ENCODE measurements at places on chromosomes 12 and 14.

GRCh38 chr12:1611803-1612572, 17.0 kb upstream of the WNT5B start:
- no peak for DNase-seq

DNA sequence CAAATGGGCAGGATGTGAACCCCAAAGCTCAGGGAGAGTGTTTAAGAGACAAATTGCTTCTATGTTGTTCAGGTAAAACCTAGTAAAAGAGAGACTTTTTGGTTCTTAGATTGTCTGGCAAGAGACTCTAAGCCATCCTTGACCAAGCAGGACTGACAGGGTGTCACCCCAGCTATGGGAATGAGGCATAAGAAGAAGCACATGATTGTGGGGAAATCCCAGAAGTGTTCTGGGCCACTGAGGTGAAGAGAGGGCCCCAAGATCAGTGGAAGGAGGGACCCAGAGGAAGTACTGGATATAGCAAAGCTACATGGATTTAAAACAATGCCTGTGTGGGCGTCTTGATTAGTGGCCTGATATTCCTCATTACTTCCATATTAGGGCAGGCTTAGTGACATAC, 99.0 kb downstream of the SAMD4A start:
- no peak for DNase-seq

- no peak for DNase-seq
These were observed 24.6 kb upstream of the LTBP2 start for GRCh38 chr14:74636424-74637177.

GRCh38 chr14:93019367-93019843, 96.3 kb downstream of the ITPK1 start:
- DNase-seq = no peak

GRCh38 chr12:105053116-105053572, 31.1 kb downstream of the ALDH1L2 start:
- DNase-seq = peak; percentile 23

GRCh38 chr14:59634617-59635016, 58.0 kb upstream of the CCDC175 start:
- DNase-seq = no peak

DNA sequence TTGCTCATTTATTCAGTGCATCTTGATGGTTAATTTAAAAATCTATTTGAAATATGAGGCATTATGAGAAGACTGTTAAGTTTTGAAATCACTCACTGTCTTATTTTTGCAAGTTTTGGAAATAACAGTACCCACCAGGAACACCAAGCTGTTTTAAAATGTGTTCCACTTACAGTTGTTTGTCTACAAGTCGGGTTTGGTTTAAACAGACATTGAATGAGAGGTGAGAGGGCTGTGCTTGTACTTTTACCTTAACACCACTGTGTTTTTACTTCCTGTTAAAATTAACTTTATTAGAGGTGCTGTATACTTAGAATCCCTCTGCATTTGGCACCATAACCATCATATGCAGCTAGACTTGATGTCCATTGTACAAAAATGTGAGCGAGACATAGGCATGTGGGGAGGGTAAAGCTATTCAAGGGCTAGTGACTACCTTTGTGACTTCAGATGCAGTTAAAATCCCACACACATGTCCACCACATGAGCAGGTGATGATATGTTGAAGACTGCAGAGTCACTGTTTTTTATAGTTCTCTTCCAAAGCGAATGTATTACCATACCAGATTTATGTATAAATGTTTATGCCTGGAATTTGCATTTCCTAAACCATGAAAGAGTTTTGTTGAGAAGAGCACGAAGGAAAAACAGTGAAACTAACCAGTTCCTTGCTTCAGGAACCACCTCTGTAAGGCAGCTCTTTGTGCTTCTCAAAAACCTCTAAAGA, 12.9 kb downstream of the ELK3 start:
- DNase-seq = no peak

DNA sequence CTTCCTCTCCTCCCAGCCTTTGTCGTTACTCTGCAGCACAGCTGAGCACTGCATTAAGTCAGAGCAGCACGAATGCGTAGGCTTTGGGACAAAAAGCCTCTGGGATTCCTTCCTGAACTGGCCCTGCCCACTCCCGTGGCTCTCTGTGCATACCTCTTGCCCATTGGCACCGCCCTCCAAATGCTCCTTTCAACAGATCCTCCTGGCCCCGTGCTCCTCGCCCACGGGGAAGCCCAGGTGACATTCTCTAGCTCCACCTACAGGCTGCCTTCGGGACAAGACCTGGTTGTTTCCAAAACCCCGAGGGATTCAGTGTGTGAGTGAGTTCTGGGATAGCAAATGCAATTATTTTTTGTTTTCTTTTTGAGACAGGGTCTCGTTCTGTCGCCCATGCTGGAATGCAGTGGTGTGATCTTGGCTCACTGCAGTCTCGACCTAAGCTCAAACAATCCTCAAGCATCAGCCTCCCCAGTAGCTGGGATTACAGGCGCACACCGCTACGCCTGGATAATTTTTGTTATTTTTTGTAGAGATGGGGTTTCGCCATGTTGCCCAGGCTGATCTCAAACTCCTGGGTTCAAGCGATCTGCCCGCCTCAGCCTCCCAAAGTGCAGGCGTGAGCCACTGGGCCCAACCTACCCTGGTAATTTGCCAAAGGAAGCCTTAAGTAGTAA, 17.9 kb upstream of the TDRD9 start:
- DNase-seq = peak; percentile 57

- no peak for DNase-seq
These were observed 50.9 kb downstream of the BTG1 start for GRCh38 chr12:92094751-92095161.

DNA sequence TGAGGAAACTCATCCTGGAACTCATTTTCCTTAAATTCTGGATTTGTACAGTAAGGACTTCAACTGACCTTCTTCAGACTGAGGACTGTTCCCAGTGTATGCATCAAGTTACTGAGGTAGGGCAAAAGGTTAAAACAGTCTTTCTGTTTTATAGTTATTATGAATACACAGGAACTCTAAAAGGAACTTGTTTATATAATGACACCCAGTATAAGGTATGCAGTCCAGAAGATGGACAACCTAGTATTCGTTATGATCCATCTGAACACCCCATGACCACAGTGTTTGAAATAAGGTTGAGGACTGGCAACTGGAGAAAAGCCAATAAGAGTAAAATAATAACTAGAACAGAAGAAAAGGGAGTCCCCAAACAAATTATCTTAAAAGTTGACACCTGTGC, 779.9 kb upstream of the TMEM132C start:
- no peak for DNase-seq

DNA sequence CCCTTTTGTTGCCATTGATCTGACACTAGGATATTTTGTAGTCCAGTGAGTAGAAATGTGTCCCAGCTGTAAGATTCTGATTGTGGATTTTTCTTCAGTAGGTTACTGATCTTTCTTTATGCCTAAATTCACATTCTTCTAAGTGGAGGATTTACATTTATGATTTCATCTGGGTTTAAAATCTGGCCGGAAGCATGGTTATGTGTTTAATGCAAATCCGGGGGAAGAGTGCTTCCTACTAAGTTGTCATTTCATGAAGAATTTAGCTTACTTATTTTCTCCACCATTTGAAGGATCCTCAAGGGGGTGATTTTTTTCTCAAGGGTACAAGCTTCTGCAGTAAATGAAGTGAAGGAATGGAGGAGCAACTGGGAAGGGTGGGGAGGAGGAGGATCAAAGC, 96.7 kb downstream of the TMTC2 start:
- no peak for DNase-seq

DNA sequence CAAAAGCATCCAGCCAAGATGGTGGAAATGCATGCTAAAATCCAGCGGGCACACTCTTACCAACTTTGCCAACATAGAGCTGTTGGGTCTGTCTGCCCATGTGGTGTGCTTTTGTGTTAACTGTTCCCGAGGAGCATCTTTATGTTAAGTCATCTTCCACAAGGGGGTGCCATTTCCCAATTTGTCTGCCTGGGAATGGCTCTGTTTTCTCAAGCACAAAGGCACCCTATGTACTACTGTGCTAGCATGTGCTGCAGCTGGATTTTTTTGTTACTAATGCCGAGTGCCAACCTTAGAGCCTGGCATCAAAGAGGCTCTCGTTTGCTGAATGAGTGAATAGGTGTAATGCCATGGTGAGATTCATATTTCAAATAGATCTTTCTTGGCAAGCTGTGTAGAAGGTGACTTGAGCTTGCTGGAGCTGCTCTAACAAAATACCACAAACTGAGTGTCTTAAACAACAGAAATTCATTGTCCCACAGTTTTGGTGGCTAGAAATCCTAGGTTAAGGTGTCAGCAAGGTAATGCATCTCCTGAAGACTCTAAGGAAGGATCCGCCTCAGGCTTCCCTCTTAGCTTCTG, 74.3 kb downstream of the TRHDE start:
- DNase-seq = no peak

GRCh38 chr12:129657179-129657578, 246.6 kb downstream of the TMEM132D start:
- no peak for DNase-seq

DNA sequence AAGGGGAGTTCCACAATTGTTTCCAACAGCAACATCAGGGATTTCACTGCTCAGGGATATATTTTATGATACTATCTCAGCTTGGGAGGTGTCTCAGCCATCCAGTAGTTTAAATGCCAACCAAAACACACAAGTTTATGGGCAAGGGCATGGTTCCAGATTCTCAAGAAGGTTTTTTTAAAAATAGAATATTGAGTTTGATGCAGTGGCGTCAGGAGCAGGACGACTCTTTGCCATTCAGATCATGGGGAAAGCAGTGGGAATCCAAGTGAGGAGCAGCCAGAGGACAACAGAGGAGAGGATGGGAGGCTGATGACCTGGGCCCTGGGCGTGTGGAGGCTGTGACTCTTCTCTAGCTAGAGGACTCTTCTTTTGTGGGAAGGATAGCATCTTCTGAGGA, 25.7 kb downstream of the TSHR start:
- no peak for DNase-seq

DNA sequence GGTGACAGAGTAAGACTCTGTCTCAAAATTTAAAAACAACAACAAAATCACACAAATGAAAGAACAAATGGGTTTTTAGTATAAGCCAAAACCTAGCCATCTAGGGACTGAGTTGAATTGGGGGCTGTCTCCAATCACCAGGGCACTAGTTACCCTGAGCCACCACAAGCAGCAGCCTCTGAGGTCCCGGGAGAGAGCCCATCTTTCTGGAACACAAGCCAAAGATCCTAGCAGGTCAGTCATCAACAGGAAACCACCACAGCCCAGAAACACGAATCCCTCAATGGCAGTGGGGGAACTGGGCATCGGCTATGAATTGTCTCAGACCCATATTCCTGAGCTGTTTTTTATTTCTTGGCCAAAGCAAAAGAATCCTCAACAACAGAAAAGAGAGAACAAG, 75.3 kb downstream of the KDM2B start:
- no peak for DNase-seq

- no peak for DNase-seq
These were observed 29.6 kb upstream of the RASSF3 start for GRCh38 chr12:64580681-64581080.

GRCh38 chr14:81170829-81171195, 49.9 kb downstream of the GTF2A1 start:
- DNase-seq = no peak

DNA sequence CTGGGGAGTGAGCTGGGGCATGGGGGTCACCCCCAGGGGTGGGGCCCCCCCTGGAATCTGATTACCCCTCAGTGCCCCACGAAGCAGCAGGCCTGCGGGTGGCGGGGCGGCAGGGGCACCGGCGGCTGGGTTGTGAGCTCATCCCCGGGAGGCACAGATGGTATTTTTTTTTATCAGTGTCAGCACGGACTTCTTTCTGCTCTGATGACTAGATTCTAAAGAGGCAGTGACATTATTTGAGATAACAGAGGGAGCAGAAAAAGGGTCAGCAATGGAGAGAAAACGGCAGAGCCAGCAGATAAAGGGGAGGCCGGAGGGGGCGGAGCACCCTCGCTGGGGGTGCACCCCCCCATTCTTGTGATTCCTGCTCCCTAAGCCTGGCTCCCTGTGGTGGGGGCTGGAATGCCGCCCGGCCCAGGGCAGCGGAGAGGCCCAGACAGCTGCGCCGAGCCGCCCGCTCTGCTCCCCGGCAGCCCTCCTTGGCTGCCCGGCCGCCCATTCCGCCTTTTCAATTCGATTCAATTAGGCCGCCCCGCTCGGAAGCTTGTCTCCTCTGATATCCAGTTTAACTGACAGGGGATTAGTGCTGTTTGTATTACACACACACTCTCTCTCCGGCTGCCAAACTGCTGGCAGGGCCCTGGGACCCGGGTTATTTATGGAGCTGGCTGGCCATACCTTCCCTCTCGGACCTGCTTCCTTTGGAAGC, 32.9 kb downstream of the MVK start:
- DNase-seq = no peak

- DNase-seq = no peak
These were observed 19.1 kb downstream of the AKT1 start for GRCh38 chr14:104776481-104776880.

- DNase-seq = no peak
These were observed 72.9 kb downstream of the FRMD6 start for GRCh38 chr14:51724650-51725049.

DNA sequence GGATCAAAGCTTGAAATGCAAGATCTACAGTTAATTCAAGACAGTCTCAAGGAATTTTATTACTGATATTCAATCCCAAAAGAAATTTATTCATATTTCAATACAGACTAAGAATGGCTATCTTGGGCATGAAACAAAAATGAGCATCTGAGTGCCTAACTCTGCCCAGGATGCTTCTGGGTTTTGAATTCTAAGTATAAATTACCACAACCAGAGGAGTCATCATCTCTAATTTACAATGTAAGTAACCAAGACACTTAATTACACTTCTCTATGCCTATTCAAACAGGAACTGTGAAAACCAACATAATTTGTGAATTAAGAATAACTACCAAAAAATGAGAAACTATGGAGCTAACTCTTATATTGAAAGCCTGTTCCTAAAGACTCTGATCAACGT, 14.1 kb downstream of the OSBPL8 start:
- DNase-seq = no peak

DNA sequence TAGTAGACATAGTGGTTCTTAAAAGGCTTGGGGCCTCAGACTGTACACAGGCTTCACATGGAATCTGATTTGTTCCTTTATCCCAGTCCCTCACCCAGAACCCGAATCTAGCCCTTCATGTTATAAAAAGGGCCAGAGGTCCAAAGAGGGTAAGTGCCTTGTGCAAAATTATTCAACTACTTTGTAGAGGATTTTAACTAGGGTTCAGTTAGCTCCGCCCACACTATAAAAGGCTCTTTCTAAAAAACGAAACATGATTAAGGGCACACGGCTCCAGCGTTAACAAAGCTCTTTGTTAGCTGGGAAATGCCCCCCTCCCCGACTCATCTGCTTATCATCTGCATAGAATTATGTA, 3.2 kb upstream of the SOCS2 start:
- DNase-seq = no peak

DNA sequence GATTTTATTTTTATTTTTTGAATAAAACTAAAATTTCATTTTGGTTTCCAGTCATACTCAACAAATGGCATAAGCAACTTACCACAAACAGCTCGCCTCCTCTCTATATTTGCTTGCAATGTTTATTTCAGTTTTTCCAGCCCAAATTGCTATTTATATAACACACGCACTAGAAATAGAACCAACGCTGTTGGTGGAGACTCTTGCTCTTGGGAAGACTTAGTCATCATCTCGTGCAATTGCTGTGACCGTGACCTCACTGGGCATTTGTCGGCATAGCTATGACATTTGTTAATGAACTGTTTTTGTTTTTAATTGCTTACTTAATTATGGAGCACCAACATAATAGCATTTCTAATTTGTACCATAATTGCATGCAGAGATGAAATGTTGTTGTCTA, 153.1 kb upstream of the OTX2 start:
- no peak for DNase-seq

GRCh38 chr12:24507827-24508226, 441.1 kb downstream of the BCAT1 start:
- DNase-seq = no peak

Measured in GM19239 (cell line).